Activated naive CD4-positive, alpha-beta T cell treated with anti-CD3 and anti-CD28 coated beads, Interleukin-2, amount 50 U/mL, for 16 hours (primary cell): ENCODE measurements at places on chromosomes 7 and 10.

- DNase-seq, result no peak
These were observed 61.5 kb downstream of the FZD1 start for GRCh38 chr7:91325726-91326125.

GRCh38 chr7:129742256-129742655 lies 130.7 kb downstream of the NRF1 start:
- no peak for DNase-seq

- DNase-seq, result no peak
These were observed 83.9 kb upstream of the RET start for GRCh38 chr10:42992957-42993390.

- no peak for DNase-seq
These were observed 181.5 kb downstream of the DIP2C start for GRCh38 chr10:507908-508444.

DNA sequence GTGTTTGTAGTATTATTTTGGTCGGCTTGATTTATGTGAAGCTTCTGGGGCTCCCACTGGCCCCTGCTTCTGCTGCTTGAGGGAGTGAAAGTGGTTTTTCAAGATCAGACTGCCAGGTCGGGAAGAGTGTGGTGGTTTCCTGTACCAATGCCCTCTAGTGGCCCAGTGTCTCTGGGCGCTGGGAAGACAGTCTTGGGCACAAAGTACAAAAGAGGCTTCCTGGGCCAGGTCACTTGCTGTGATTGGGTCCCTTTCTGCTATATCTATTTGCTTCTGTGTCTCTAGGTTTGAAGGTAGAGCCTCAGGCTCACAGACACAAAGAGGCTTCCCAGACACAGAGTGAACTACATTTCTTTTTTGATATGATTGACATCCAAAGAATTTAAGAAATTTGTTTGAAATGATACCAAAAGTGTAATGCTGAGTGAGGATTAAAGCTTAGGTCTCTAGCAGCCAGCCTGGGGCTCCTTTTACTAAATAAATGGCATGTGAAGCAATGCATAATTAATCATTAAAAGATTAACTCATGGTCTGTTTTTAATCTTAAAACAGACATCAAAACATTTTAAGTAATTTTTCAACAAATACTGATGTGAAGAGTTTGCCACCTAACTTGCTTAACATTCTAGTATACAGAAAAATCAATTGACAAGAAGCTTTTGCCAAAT lies 36.3 kb downstream of the ABCB1 start:
- DNase-seq, result no peak

DNA sequence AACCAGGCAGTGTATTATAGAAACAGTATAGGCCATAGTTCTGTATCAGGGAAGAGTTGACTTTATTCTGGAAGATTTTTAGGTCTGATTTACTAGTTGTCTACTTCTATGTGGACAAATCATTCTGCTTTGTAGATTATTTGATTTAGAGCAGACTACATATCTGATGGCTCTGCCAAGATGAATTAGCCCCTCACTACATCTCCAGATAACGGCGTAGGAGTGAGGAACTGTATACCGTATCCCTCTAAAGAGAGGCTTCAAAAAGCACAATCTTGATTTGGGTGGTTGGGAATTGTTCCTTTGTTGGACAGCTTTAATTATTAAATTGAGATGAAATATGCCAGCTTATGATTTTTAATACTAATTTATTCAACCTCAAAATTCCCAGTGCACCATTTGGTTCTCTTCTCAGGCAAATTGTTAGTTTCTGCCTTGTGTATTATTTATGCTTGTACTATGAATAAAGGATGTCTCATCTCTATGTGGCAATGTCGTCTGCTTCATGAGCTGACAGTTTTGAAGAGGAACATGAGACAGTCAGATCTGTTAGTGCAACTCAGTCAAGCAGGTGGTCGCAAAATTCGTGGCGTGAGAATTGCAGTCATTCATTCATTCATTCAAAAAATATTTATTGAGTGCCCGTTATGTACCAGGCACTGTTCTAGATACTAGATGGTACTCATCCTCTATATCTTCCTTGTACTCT lies 422.8 kb downstream of the EXOC4 start:
- DNase-seq, result no peak

DNA sequence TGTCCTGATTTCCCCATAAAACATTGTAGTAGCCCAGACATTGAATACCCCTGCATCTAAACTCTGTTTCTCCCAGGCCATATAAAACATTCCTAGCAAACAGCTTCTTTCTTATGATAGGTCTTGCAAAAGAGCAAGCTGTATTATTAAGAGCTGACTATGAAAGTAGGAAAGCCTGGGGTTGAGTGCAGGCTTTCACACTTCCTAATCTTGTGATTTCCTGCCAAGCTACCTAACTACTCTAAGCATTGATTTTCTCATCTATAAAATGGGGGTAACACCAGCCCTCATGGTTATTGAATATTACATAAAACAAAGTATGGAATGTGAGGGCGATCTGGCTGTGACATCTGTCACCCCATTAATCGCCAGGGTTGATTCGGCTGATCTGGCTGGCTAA lies 81.8 kb downstream of the ZNF277 start:
- DNase-seq, result no peak

GRCh38 chr7:93515144-93515543 lies 59.4 kb downstream of the CALCR start:
- no peak for DNase-seq
